ENCODE measurements at places on chromosomes 16 and 17.

GRCh38 chr16:22425847-22426246 lies 51.4 kb upstream of the CDR2 start:
- DNase-seq, result no peak

DNA sequence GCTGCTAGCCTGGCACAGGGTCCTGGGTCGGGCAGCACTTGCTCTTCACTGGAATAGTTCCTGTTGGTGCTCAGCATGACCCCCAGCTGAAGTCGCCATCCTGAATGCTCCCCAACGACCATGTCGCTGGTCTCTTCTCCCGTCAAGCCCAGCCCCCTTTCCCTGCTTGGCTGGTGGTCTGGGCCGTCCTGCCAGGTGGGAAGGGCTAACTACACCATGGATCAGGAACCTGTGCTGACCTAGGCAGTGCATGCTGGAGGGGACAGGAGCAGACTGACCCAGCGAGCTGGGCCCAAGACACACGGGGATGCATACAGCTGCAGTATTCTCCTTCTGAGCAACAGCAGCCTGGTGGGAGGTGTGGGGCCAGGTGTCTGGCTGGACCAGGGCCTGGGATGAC lies 9.2 kb upstream of the SREBF1 start:
- no peak for DNase-seq

DNA sequence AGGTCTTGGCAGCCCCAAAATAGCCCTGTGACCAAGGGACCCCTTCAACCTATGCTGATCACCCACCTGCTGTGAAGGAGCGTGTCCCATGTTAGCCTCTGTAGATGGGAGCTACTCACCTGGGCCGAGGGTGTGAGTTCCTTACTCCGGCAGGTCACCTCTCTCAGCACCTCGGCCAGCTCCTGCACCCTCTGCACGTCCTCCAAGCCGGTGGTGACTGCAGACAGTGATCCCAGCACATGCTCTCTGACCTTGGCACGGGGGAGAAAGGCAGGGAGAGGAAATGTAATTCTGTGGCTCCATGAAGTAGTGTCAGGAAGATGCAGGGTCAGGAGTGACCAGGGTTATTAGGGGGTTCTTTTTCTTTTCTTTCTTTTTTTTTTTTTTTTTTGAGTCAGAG lies 67.7 kb upstream of the BCO1 start:
- DNase-seq, result no peak

GRCh38 chr17:64378890-64379354 lies 11.7 kb downstream of the PECAM1 start:
- no peak for DNase-seq

DNA sequence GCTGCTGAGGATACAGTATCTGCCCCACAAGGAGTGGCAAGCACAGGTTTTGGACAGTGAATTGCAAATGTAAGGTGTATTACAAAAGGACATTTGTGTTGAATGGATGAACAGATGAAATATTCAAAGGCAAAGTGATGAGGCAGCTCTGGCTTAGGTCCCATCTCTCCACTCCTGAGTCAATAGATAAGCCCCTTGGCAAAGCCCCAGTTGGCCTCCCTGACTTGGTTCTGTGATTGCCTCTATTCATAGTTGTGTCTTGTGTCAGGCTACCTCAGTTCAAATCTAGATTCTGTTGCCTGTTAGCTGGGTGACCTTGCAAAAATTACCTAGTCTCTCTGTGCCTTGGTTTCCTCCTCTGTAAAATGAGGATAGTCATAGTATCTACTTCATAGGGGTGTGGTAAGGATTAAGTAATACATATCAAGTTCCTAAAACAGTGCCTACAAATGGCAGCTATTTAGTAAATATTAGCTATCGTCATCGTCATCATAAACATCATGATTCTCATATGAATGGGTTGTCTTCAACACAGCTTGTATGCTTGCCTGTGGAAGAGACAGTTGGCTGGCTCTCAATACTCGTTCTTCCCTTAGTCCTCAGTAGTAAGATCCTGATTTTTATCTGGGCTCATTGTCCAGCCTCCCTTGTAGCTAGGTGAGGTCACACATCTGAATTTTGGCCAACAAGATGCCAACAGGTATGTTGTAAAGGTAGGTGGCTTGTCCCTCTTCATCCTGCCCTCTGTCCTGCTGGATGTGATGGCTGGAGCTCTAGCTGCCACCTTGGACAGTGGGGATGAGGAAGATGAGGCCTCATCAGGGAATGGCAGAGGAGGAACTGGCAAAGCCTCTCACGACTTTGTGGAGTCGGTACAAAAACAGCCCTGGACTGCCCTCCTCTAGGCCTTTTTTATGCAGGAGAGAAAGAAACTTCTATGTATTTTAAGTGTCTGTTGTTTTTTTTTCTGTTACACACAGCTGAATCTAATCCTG lies 2.1 kb upstream of the MFAP4 start:
- DNase-seq, result no peak

DNA sequence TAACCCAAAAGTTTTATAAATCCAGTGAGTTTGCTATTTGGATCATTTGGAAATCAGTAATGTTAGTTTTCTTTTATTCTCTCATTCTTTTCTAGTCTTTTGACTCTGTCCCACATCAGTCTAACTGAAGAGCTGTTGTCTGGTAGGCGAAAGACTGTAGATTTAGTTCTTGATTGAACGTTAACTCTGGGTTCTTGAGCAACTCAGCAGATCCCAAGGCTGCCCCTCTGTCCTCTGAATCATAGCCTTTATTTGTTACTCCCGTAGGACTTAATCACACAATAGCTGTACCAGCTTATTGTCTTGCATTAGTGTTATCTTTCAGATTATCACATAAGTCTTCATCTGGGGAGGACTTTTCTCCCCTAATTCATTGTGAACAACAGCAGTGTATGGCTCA lies 119.3 kb upstream of the TOM1L1 start:
- no peak for DNase-seq

GRCh38 chr16:25126820-25127232 lies 15.3 kb downstream of the LCMT1 start:
- DNase-seq, result peak; percentile 90

DNA sequence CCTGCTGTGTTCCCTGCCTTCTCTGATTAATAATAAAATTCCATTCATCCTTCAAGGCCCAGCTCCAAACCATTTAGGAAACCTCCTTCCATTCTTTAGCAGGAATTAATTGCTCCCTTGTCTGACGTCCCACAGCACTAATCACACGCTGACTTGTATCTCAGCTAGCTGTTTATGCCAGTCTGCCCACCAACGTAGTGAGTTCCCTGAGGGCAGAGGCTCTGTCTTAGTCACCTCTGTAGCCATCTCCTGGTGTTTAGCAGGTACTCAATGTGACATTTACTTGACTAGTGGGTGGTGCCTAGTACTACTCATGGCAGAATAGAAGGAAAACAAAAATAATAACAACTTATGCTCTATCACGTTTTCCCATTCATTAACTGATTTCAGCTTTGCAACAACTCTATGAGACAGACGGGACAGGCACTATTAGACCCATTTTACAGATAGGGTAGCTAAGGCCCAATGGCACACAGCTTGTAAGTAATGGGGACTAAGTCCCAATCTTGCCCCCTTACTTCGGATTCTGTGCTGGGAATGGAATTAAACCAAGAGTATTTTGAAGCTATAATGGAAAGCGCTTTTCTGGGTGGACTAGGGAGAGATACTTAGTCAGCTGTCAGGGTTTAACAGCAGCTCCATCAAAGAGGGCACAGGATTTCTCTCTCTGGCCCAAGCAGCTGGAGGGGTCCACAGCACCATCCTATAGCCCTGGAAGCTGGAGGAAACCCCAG lies 931 bp upstream of the WIPF2 start:
- DNase-seq, result no peak

DNA sequence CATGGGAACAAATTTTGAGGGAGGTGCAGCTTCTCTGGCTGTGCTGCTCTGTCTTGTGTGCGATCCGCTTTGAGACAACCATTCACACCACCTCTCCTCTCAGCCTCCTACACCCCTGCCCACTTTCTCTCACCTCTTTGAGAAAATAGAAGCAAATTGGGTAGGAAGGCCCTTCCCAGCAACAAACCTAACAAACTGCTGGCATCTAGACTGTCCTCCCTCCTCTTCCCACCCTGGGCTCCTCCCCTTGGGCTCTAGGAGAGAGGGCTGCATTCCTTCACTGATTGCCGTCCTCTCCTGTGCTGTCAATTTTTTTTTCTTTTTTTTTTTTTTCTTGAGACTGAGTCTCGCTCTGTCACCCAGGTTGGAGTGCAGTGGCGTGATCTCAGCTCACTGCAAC lies 13.5 kb downstream of the CDIPT start:
- DNase-seq, result no peak

- peak; percentile 27 for DNase-seq
Observed at GRCh38 chr16:55021595-55022475, 91.2 kb downstream of the IRX5 start.
